ENCODE measurements at places on chromosomes 11 and 22. TPM values are rescaled to one million over a fixed set of nuclear protein-coding genes. Genes with fewer than 3 reads are reported as not detected.
A peak's percentile ranks its signal among the peaks of the same experiment; 100 is the strongest.

DNA sequence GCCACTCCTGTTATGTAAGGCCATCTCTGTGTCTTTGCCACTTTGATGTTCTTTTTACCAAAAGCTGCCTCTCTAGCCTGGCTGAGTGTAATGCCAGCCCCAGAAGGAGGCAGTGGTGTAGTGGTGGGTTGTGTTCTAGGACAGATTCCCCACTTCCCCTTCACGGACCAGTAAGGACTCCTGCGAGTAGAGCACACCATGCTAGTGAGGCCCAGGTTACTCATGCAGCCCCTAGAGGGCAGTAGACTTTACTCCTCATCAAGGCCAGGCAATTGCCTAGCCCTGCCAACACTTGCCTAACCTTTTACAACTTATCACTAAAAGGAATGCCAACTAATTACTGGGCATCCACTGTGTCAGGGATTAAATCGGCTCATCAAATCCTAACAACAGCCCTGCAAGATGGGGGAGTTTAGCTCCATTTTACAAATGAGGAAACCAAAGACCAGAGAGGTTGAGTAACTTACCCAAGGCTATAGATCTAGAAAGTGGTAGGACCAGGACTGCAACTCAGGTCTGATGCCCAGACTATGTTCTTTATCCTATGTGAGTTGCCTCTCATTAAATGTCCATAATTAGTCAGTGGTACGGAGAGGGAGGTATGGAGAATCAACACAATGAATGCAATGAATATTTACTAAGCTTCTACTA, 75.3 kb downstream of the APIP start:
- DNase-seq, result peak; percentile 35

DNA sequence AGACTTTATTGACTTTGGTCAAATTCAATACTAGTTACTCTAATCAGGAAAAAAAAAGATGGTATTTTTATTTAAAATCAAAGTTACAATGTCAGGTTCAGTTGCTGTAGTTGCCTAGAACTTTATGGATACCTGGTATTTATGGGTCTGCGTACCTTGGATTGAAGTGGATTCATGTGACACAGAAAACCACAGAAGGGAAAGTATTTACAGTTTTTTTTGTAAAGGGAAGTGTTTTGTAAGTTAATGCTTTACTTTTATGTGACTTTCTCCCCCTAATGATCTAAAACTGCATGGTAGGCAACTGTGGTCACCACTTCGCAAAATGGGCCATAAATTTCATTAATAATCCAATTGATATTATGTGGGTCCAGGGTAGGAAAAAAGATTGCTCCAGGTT, 65.2 kb upstream of the ADA2 start:
- no peak for DNase-seq

GRCh38 chr11:44734843-44735381, 8.2 kb downstream of the TSPAN18 start:
- DNase-seq, result no peak

- DNase-seq, result peak; percentile 75
Measured at GRCh38 chr22:46612904-46613605, 7.1 kb upstream of the GRAMD4 start.

- peak; percentile 81 for DNase-seq
Measured at GRCh38 chr22:29394931-29395581, 6.7 kb upstream of the AP1B1 start.

- DNase-seq, result no peak
Measured at GRCh38 chr11:111736621-111737443, 29.4 kb downstream of the PPP2R1B start.

DNA sequence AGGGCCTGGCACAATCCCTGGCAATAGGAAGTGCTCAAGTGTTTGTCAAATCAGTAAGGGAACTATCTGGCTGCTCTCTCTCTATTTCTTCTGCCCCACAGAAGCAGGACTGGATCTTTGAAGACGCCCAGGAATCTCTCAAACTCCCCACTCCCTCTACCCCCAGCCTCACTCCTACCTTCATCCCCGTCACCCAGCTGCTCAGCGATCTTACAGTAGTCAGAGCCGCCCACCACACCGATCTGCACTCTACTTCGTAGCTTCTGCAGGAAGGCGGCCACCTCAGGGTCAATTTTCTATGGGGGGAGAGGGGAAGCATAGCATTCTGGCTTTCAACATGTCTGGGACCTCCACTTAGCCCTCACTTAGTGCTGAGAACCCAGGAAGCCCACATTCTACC, 3.7 kb downstream of the PMM1 start:
- no peak for DNase-seq

GRCh38 chr11:5663511-5663910, 21.4 kb downstream of the TRIM5 start:
- no peak for DNase-seq

DNA sequence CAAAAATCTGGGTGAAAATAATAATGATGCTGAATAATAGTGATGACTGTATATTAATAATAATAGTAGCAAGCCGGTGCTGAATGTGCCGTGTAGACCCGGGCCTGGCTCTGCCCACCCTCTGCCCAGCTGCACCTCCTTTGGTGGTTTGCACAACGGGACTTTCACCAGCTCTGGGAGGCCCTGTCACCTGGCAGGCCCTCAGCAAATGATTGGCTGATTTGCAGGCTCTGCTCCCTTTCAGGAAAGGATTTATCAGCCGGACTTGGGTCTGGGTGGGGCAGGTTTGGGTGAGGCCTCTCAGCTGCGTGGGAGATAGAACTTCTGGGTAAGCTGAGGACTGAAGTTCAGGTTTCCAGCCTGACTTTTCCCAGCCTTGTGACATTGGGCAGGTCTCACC, 21.4 kb downstream of the KIAA1671 start:
- DNase-seq, result no peak

DNA sequence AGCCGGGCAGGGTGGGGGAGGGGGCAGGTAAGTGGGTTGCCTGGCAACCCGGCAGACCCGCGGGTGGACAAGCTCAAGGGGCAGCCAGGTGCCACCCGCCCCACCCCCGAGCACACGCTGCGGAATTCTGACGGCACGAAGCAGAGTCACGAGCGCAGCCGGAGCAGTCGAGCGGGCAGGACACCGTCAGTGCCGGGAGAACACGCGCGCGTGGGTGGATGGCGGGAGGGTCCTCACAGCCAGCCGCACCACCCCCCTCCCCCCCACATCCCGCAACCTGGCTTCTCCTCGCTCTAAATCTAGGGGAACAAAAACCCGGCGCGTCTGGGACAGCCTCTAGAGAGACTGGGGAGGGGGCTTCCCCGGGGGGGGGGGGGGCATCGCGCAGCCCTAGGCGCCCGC, 133.1 kb upstream of the HSD17B12 start:
- DNase-seq, result no peak

DNA sequence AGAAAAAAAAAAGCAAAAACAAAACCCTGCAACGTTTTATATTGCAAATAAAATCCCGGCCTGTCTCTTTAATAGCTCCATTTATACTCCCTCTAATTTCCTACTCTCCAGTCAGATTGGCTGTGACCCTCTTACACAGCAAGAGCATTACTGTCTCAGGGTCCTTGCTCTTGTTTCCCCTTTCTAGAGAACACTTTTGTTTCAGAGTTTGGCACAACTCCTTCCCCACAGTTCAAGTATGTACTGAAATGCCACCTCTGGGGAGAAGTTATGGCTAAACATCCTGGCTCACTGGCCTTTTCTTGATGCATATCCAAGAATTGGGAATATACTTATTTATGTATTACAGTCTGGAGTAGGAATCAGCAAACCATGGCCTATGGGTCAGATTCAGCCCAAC, 2.6 kb downstream of the CASP12 start:
- no peak for DNase-seq

DNA sequence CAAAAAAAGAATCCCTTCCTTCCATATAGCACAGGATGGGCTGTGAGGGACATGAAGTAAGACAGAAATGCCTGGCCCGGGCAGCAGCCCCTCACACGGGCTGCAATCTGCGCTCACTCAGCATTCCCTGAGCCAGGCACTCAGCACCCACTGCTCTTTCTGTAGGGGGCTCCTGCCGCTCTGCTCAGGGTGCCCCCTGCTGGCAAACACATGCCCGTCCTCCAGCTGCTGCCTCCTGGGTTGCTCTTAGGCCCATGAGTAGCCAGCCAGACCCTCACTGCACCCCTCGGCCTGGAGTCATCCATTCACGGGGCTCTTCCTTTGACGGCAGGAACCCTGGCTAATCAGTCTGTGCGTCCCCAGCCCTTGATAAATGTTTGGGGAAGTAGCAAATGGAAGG, 6.9 kb downstream of the MCAT start:
- peak; percentile 55 for DNase-seq

GRCh38 chr11:68216171-68216938, 3.3 kb upstream of the KMT5B start:
- DNase-seq, result no peak

DNA sequence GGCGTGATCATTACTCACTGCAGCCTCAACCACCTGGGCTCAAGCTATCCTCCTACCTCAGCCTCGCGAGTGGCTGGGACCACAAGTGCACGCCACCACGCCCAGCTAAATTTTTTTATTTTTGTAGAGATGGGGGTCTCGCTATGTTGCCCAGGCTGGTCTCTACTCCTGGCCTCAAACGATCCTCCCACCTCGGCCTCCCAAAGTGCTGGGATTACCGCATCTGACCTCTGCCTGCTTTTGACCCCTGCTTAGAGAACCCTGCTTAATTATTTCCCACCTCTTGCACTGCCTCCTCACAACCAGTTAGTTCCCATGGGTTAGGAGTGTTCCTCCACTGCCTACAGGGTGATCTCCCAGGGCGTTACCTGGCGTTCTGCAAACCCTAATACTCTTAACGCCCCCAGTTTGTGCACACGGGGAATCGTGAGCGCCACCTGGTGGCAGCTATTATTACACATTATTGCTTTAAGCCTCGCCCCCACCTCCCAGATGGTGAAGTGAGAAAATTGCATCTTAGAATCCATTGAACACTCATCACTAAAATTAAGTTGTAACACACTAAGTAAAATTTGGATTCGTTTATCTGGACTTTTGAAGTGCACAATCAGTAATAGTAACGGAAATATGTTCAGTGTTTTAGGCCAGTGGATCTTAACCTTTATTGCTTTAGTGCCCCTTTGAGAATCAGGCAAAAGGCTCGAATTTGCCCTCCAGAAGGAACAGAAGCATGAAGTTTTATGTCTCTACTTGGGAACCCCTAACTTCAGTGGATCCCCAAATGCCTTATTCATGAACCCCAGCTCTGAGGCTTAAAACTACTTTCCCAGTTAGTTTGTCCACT, 61.4 kb upstream of the ASPHD2 start:
- DNase-seq, result peak; percentile 76

DNA sequence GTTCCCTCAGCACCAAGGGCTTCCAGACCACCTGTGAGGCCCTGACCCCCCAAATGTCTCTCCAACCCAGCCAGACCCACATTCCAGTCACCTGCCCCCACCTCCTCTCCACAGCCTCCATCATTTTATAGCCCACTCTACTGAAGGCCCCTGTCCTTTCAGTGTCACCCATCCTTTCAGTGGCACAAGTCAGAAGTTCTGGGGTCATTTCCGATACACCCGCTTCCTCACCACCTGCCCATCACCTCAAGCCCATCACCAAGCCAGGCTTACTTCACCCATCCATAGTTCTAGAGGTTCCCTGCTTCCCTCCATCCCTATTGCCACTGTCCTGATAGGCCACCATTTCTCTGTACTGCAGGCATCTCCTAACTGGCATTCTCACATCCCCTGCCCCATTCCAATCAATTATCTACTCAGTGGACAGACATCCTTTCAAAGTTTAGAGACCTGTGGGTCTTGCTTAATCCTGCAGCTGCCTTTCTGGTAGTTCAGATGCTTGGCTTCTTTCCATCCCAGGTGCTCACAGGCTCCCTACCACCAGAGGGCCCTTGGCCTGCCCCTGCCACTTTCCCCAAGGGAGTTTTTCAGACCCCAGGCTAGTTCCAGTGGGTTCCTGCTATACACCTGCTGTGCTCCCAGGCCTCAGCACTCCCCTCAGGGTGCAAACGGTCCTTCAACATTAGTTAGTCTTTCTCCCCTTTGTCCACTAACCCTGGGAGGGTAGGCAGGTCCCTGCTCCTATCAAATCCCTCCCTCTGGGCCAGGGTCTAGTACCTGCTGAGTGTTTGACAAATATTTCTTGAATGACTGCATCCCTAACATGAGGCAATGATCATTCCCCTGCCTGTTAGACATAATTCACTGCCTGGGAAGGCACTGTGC, 7.6 kb downstream of the KCNQ1OT1 start:
- no peak for DNase-seq

DNA sequence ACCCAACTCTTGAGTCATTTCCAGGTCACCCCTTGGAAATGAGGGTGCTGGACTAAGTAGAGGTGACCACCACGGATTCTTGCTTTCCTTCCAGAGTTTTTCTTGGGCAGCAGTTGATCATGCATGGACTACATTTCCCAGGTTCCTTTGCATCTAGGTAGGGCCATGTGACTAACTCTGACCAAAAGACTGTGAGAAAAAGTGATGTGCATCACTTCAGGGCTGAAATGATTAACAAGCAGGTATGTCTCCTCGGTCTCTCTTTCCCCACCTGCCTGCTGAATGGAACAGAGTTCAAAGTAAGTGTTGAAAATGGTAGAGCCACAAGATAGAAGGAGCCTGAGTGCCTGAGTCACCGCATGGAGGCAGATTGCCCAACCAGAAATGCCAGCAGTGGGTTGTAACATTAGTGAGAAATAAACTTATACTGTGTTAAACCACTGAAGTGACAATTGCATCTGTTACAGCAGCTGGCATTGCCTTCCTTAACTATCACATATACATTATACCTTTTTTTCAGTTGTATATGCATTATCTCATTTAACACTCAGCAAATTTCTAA, 113.5 kb downstream of the MN1 start:
- DNase-seq, result no peak

DNA sequence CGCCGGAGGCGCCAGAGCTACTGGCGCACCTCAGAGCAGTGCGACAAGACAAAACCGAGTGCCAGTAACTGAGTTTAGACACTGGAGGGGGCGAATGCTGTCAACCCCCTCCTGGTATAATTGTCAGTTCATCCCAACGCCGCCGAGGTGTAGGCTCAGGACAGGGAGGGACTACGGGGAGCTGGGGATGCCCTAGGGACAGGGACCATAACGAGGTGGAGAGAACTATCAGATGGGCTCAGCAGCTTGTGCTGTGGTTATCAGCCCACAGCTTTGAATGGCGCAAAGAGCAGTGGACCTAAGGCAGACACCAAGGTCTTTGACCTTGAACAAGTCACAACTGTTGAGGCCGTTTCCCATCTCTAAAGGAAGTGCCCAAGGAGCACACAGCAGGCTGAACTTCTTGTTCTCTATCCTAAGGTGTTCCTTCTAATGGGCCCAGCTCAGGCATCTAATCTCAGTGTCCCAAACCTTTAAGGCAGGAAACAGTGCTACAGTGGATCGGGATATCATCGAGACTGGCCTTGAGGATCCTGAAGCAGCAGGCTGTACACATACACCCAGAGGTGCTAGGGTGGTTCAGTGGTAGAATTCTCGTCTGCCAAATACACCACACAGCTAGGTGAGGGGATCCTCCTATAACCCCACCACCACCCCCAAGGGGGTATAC, 958 bp upstream of the TUT1 start:
- no peak for DNase-seq

HBE1 gene
- not detected for total RNA-seq

ADAMTS8 gene
- total RNA-seq, result not detected

FBLN1 gene
- total RNA-seq, result not detected

MIOX gene
- total RNA-seq, result not detected

LAYN gene
- 12.8 TPM for total RNA-seq
